ENCODE measurements at places on chromosomes 16 and 17. TPM values are rescaled to one million over a fixed set of nuclear protein-coding genes. Genes with fewer than 3 reads are reported as not detected.

The ARL17B gene
- total RNA-seq: 9.0 TPM

The KIF18B gene
- total RNA-seq: 2.1 TPM

The HS3ST3B1 gene
- 5.8 TPM for total RNA-seq

The PERCC1 gene
- 2.0 TPM for total RNA-seq

The KRTAP2-2 gene
- not detected for total RNA-seq

The ARL17A gene
- total RNA-seq: 9.3 TPM

The ACSM3 gene
- 46.7 TPM for total RNA-seq

The AXIN2 gene
- total RNA-seq: 21.4 TPM

The ALDH3A2 gene
- total RNA-seq: 116 TPM

The RNF135 gene
- total RNA-seq: 7.6 TPM

The HSD11B2 gene
- 1.6 TPM for total RNA-seq

The PRR11 gene
- total RNA-seq: 3.6 TPM

The CAVIN1 gene
- 85.8 TPM for total RNA-seq

The NGFR gene
- total RNA-seq: 2.4 TPM

The UTS2R gene
- total RNA-seq: not detected

The SLFN12L gene
- 0.03 TPM for total RNA-seq

The B4GALNT2 gene
- total RNA-seq: 1.3 TPM

The CRYM gene
- 5.7 TPM for total RNA-seq

The RNF222 gene
- not detected for total RNA-seq

The CTRB1 gene
- total RNA-seq: not detected

The LRRC37A gene
- 1.9 TPM for total RNA-seq

The PRAC1 gene
- not detected for total RNA-seq

The BANP gene
- total RNA-seq: 23.8 TPM

The HOXB6 gene
- total RNA-seq: 4.8 TPM

The ABI3 gene
- 0.13 TPM for total RNA-seq

The CBFA2T3 gene
- total RNA-seq: 0.07 TPM

The KRTAP1-1 gene
- not detected for total RNA-seq

The TEKT1 gene
- total RNA-seq: 0.07 TPM

The TAC4 gene
- total RNA-seq: not detected

The YWHAE gene
- total RNA-seq: 611 TPM

The ATP2A1 gene
- 0.72 TPM for total RNA-seq
